ENCODE measurements at places on chromosomes 4 and X. TPM values are rescaled to one million over a fixed set of nuclear protein-coding genes. Genes with fewer than 3 reads are reported as not detected.

DNA sequence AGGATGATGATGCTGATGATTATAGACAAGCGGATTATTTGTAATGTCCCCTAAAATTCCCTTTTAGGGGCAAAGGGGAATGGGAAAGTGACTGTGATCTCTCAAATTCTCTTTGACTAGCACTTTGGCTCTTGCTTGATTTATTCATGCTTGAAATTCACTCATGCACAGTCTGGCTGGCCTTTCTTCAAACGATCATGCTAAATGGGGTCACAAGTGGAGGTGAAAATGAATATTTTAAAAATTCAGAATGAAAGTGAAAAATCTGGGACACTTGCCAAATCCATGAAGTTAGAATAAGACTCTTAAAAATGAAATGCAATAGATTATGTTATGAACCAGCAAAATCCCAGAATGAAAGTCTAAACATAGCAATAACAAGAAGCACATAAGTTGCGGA is 173.4 kb upstream of the RAI2 start:
- DNase-seq = no peak

Gene GRPR
- not detected for total RNA-seq

DNA sequence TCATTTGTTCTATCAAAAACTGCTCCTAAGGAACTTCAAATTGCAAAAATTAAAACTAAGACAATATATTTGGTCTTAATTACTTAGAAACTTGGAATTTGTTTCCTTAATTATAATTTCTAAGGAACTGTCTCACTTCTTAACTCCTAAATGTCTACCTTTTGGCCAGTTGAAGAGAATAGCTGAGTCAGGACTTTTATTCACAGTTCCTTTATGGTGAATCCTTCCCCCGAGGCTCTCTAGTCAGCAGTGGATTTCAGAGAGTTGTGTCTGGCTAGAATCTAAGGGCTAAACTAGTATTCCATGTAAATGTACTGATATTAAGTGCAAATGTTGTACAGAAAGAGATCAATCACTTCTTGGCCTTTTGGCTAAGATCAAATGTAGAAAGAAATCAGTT is 69.3 kb downstream of the AMMECR1 start:
- no peak for DNase-seq

DNA sequence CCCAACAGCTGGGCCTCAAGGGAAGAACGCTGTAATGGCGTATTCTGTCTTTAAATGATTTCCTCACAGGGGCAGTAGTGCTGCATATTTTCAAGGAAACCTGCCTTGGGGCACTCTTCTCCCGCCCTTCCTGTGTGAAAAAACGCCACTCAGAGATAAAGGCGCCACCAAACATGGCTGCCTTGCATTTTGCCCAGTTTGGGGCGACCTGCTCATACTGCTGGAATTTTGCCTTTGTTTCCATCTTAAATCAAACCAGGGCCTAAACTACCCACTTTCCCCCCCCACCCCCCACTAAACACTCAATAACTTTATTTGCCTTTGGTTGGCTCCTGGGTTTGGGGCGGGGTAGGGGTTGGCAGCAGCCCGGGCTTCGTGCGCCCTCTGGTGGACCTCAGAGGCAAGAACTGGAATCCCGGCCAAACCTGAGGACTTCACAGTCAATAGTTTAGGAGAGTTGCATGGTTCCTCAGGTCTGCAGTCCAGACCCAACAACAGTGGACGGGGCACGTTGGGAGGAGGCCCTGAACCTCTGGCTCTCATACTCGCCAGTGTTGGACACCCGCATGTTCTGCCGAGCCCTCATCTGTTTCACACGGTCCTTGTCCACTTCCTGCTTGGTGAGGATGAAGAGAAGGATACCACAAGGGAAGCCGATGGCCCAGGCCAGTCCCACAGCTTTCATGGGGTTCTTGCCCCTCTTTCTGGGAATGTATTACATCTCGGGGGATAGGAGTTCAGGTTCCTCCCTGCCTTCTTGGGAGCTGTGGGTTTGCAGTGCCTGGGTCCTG is 220.1 kb upstream of the STK26 start:
- peak; percentile 86 for DNase-seq

Gene PPEF2
- 1.5 TPM for total RNA-seq

Gene PHOX2B
- total RNA-seq = not detected
